ENCODE measurements at places on chromosomes 2 and 18. TPM values are rescaled to one million over a fixed set of nuclear protein-coding genes. Genes with fewer than 3 reads are reported as not detected.

Gene NFATC1
- 2.1 TPM for total RNA-seq

Gene UGT1A3
- not detected for total RNA-seq

Gene DCAF17
- total RNA-seq: 20.4 TPM

Gene STAT4
- 0.55 TPM for total RNA-seq

Gene RNU2-63P
- total RNA-seq: not detected

Measured in uterine smooth muscle cell (primary cell).